ENCODE measurements at places on chromosomes 12 and 14. TPM values are rescaled to one million over a fixed set of nuclear protein-coding genes. Genes with fewer than 3 reads are reported as not detected.

DNA sequence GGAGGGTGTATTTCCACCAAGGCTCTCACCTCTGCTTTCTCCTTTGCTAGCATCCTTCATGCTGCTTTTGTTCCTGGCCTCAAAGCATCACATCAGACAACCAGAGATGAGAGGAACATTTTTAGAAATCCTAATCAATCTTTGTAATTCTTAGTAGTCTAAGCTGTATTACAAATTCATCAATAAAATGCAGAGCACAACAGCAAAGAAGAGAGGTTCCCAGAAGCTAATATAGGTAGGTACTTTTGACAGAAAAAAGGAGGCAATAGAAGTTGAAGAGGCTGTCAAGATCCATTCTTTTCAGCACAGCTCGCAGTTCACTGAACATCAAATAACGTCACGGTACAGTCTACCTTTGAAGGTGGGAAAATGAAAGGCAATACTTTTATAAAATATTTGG is 265.2 kb upstream of the SYT1 start:
- no peak overlapping the region for H3K4me3 ChIP-seq
- no peaks in the 10 kb centered on the region for H3K36me3 ChIP-seq
- H3K4me1 ChIP-seq: no peaks in the 10 kb centered on the region

DNA sequence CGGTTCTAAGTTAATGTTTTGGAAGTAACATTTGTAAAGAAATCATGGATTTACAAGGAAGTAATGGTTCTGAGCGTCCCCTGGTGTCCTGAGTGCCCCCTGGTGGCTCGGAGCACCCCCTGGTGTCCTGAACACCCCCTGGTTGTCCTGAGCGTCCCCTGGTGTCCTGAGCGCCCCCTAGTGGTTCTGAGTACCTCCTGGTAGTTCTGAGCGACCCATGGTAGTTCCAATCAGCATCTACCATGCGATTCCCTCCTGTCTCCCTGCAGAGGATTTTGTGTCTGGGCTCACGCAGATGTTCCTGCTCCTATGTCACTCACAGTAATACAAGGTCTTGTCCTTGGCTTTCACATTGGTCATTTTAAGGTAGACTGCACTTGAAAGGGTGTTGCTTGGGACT is 1352.9 kb downstream of the TMEM121 start:
- no peaks in the 10 kb centered on the region for H3K27me3 ChIP-seq
- no peak for DNase-seq
- no peaks in the 10 kb centered on the region for H3K36me3 ChIP-seq
- H3K4me3 ChIP-seq: no peak overlapping the region

DNA sequence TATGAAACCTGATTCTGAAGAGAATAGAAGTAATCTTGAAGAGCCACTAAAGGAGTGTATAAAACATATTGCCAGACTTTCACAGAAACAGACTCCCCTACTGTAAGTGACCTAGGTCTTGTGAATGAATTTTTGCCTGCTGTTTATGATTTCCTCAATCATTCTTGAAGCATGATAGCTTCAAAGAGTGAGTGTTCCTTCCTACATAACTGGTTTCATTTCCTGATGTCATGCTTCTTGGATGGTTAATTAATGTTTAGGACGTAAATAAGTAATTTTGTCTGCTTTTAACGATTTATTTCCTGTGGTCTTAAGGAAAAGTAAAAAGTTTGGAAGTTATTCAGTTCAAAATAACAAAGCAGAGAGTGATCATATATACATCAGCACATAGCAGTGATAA is 129.8 kb downstream of the PIK3C2G start:
- DNase-seq: no peak
- no peaks in the 10 kb centered on the region for H3K4me1 ChIP-seq
- H3K4me3 ChIP-seq: no peak overlapping the region
- no peaks in the 10 kb centered on the region for H3K36me3 ChIP-seq
- no peak overlapping the region for H3K27ac ChIP-seq
- H3K27me3 ChIP-seq: no peaks in the 10 kb centered on the region

DNA sequence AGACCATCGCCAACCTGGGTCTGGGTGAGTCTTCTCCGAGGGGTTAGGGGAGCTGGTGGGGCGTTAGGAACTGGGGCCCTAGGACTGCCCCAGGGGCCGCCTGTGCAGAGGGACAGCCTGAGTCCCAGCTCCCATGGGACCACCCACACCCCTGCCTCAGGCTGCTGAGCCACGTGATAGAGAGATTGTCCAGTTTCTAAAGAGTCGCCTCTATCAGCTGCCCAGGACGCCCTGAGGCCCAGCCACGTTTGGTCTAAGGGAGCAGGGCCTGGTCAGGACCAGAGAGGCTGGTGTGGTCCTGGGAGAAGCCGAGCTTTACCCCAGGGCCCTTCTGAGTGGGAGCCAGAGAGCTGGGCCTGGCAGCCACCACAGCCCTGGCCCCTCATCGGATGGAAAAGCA is 107.1 kb downstream of the LGMN start:
- H3K27ac ChIP-seq: no peak overlapping the region
- DNase-seq: no peak
- H3K27me3 ChIP-seq: no peaks in the 10 kb centered on the region
- H3K4me3 ChIP-seq: no peak overlapping the region

DNA sequence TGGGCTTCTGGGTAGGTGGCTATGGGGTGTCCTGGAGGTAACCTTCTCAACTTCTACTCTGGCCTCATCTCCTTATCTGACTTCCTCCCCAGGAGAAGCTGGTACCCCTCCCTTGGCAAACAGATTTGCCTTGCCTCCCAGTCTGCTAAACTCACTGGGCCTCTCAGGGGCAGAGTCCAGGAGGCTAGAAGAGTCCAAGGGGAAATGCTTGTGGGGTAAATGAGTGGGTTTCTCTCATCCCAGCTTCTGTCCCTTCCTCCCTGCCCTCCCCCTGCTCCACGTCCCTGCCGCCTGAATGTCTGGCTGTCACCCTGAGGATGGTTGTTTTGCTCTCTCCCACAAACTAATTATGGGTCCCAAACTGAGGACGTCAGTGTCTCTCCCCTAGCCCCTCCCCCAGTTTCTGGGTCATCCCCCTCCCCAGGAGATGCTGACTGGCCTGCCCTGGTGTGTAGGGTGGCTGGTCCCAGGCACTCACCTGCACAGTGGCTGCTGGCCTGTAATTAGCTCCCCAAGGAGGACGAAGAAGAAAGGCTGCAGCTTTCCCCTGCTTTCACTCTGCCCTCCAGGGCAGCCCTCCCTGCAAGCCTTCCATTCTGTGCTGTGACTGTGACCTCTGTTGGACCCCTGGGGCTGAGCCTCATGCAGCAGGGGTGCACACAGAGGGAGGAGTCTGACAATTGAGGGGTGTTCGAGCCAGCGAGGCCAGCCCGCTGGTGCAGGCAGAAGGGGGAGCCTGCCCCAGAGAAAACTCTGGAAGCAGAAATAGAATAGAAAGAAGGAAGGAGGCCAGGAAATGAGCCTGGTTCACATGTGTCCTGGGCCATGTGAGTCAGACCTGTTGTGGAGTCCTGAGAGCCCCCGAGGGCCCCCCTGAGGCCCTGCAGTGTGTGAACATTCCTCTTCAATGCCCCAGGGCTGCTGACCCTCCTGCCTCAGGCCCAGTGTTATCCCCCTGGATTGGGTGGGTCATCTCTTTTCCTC is at the start of gene LRP1-AS:
LRP1-AS (minus strand) TSS at position 659 of the 984 bp plus-strand sequence.
- no peak within 1 kb of the TSS for H3K27ac ChIP-seq
- peaks cover 37% of the 10 kb centered on the region for H3K4me1 ChIP-seq
- peaks cover 93% of the 10 kb centered on the region for H3K36me3 ChIP-seq
- no peaks in the 10 kb centered on the region for H3K27me3 ChIP-seq
- no peak within 1 kb of the TSS for H3K4me3 ChIP-seq

GRCh38 chr12:55675666-55676065 is 32.0 kb downstream of the ITGA7 start:
- H3K4me1 ChIP-seq: no peaks in the 10 kb centered on the region
- no peaks in the 10 kb centered on the region for H3K36me3 ChIP-seq
- no peak overlapping the region for H3K27ac ChIP-seq
- H3K27me3 ChIP-seq: peaks cover 6% of the 10 kb centered on the region
- H3K4me3 ChIP-seq: no peak overlapping the region

GRCh38 chr12:31478425-31478824 is 112.5 kb downstream of the DENND5B start:
- no peak overlapping the region for H3K4me3 ChIP-seq
- no peak for DNase-seq
- H3K4me1 ChIP-seq: peaks cover 11% of the 10 kb centered on the region
- no peak overlapping the region for H3K27ac ChIP-seq
- H3K36me3 ChIP-seq: peaks cover 5% of the 10 kb centered on the region

DNA sequence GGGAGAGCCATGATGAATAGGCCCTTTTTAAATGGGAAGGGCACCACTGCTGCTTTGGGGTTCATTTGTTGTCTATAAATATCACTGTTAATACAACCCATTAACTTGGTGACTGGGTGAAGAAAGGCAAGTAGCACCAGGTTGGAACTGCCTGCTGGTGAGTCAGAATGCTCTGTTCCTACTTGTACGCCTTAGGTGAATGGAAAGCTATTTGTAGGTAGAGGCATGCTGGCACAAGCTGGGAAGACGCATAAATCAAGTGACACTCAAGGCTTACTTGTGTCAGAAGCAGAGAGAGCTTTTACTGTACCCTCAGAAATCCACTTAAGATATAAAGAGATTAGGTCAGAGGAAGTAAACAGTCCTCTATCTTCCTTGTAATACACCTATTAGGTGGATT is 142.5 kb downstream of the TMX1 start:
- no peak overlapping the region for H3K4me3 ChIP-seq
- no peaks in the 10 kb centered on the region for H3K36me3 ChIP-seq
- DNase-seq: no peak
- no peak overlapping the region for H3K27ac ChIP-seq

DNA sequence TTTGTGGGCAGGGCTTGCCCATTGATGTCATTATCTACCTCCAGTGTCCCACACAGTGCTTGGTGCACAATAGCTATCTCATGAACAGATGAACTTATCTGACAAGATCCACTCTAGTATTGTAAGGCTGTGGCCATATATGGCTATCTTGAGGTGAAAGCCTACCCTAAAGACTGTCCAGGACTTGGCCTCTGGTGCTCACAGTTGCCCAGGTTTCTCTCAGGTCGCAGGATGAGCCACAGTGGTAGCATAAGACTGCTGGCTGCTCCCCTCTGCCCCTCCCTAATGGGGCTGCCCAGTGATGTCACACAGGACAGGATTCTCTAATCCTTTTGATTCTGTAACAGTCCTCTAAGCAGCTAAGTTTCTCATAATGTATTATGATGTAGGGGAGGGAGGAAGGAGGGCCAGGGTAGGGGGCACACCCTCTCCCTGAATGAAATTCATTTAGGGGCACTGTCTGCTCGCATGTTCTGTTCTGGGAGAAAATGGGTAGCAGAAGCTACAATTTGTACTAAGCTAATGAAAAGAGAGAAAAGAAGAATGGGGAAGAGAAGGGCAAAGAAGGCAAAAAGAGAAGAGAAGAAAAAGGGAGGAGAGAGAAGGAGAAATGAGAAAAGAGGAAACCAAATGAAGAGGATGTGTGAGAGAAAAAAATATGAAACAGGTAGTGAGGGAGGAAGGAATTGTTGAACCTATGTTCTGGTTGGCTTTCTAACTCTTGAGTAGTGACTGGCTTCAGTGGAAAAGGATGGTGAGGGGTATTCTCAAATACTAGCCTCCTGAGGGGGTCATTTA is 3.4 kb upstream of the PPM1A start:
- no peak overlapping the region for H3K27ac ChIP-seq
- peaks cover 3% of the 10 kb centered on the region for H3K27me3 ChIP-seq
- DNase-seq: no peak
- H3K4me1 ChIP-seq: peaks cover 14% of the 10 kb centered on the region
- no peak overlapping the region for H3K4me3 ChIP-seq

DNA sequence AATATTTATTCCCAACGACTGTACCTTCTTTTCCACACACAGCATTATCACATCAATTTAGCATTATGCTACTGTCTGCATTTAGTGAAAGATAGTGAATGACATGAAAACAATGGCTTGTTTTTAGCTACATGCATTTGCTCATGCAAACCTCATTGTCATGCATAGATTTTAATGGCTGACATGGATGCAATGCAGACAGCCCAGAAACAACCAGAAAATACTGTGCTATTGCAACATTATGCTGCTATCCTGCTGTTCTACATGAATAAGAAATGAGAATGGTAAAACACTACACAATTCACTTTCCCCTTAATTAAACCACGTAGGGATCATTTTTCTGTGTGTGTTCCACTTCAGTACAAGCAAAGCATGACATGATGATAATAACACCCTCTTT is 90.8 kb downstream of the LIN7A start:
- DNase-seq: no peak
- H3K27ac ChIP-seq: no peak overlapping the region
- no peaks in the 10 kb centered on the region for H3K27me3 ChIP-seq
- H3K36me3 ChIP-seq: no peaks in the 10 kb centered on the region

DNA sequence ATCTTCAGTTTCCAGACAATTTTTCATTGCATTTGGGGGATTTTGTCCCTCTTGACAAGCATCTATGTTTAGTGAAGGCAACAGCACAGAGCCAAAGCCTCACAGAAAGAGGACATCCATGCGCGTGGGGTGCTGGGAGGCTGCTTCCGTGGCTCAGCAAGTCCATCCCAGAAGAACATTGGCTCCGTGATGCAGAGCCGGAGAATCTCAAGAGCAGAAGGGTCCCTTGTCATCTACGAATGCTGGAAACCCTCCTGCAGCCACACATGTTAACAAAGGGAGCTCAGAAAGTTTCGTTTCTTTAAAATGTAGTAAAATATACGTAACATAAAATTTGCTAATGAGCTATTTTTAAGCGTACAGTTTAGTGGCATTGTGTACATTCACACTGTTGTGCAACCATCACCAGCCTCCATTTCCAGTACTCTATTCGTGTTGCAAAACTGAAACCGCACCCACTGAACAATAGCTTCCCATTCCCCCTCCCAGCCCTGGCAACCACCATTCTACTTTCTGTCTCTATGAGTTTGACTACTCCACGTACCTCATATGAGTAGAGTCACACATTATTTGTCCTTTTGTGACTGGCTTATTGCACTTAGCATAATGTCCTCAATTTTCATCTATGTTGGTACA is 185.9 kb downstream of the TTC7B start:
- no peak overlapping the region for H3K27ac ChIP-seq
- H3K27me3 ChIP-seq: no peaks in the 10 kb centered on the region
- no peak overlapping the region for H3K4me3 ChIP-seq
- peaks cover 14% of the 10 kb centered on the region for H3K4me1 ChIP-seq

- no peak for DNase-seq
- H3K27me3 ChIP-seq: no peaks in the 10 kb centered on the region
- H3K36me3 ChIP-seq: no peaks in the 10 kb centered on the region
These were observed 102.6 kb upstream of the PRB2 start for GRCh38 chr12:11497995-11498394.

GRCh38 chr12:64890873-64891468 is 66.5 kb downstream of the TBC1D30 start:
- peaks cover 26% of the 10 kb centered on the region for H3K4me1 ChIP-seq
- no peak overlapping the region for H3K4me3 ChIP-seq
- H3K36me3 ChIP-seq: no peaks in the 10 kb centered on the region

The GNG2 gene
- total RNA-seq: 23.2 TPM

The TMPRSS12 gene
- total RNA-seq: not detected

The HNF1A gene
- total RNA-seq: not detected

The PTGES3 gene
- total RNA-seq: 84.7 TPM

The TAS2R9 gene
- total RNA-seq: not detected

Measured in SJSA1 (cell line).